ENCODE measurements at places on chromosomes 4 and X.

- peak; percentile 75 for DNase-seq
Observed at GRCh38 chrX:154396973-154397887, 947 bp upstream of the RPL10 start.

DNA sequence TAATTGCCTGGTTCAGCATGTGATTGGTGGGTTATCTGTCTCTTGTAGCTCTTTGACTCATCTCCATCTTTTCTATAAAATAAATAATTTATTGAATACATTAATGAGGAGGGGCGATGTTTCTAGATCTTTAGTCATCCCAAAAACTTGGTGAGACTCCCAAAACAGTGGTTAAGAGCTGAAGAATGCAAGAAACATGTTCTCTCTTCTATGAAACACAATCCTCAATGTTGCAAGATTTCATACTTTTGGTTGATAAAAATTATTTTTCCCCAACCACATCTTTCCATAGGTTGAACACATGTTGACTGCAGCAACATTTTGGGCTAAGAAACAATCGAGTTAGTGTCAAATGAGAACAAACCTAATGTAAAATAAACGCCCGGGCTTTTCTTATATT, 1.2 kb upstream of the TMEM47 start:
- no peak for DNase-seq

GRCh38 chrX:13194291-13195103, 125.4 kb downstream of the ATXN3L start:
- no peak for DNase-seq

DNA sequence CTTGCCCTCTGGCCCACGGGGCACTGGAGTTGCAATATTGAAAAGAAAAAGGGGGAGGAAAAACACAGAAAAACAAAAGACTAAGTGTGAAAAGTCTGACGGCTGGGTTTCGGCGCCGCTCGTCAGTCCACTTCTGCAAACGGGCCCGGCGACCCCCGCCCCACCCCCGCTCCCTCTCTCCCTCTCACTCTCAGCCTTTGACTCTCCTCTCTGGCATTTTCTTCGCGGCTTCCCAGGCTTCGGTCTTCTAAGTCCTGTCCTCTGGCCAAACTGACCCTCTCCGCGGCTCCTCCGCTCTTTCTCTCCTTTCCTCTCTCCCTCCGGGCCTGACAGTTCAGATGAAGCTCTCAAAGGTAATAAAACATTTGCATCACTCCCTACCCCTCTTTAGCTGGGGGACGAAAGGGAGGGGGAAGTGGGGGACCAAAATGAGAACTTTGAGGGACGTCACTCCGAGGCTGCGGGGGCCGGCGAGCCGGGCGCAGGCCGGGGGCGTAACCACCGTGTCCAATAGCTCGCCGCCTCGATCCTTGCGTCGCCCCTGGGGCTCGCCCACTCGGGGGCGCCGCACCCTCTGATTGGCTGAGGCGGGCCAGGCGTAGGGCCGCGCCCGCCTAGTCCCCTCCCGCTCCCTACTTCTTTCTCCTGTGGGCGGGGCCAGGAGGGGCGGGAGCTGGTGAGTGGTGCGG, at the start of gene NKX6-1:
Gene NKX6-1, minus strand, starts transcription at position 358 of the 689 bp plus-strand sequence. CDS start 1,064 bp downstream, outside the sequence.
- peak; percentile 30 for DNase-seq

- no peak for DNase-seq
Observed at GRCh38 chr4:109444182-109444844, 10.7 kb downstream of the SEC24B start.

DNA sequence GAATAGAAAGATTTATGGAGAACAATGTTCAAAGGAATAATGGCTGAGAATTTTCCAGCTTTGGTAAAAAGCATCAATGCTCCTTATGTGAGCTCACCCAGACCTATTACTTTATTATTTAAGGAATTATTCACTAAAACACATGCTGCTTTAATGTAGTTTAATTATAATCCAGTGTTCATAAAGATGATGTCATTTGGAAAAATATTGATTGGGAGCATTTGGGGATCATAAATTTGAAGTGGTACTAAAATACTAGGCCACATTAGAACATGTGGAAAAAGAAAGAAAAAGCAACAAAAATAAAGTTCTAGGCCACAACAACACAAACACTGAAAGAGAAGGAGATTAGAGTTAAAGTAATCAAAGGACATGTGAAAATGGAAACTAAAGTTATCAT, 20.0 kb downstream of the SLC38A5 start:
- no peak for DNase-seq

DNA sequence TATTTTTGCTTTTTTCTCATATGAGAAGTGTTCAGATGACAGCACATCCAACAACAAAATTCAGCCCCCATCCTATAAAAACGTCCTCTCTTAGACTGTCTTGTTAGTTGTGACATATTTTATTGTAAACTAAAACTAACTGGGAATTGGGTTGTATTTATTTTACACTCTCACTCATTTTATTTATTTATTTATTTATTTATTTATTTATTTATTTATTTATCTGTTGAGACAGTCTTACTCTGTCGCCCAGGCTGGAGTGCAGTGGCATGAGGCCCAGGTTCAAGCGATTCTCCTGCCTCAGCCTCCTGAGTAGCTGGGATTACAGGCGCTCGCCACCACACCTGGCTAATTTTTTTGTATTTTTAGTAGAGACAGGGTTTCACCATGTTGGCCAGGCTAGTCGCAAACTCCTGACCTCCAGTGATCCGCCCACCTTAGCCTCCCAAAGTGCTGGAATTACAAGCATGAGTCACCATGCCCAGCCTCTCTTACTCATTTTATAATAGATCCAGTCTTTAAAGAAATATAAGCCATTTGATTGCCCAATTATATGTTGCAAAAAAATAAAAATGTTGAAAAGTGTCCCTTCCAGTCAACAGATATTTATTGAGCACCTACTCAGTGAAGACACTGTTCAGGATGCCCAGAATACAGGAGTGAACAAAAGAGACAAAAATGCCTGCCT, 44.6 kb downstream of the PALLD start:
- no peak for DNase-seq

GRCh38 chr4:136992032-136992431, 540.3 kb downstream of the PCDH18 start:
- no peak for DNase-seq

DNA sequence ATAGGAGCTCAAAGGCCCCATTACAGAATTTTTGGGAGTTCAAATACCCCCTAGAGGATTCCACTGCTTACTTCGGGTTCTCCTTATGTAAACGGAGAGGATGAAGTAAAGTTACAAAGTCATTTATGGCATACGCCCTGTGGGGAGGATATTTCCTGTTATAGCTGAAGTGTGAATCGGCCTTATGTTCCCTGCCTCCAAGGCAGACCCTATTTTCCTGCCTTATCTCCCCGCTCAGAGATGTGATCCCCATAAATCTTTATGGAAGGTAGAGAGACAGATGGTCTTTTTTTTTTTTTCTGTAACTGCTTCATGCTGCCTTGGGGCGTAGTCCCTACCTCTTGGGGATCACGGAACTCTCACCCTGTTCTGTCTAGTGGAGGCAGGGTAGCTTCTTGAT, 56.0 kb upstream of the DHX15 start:
- no peak for DNase-seq

DNA sequence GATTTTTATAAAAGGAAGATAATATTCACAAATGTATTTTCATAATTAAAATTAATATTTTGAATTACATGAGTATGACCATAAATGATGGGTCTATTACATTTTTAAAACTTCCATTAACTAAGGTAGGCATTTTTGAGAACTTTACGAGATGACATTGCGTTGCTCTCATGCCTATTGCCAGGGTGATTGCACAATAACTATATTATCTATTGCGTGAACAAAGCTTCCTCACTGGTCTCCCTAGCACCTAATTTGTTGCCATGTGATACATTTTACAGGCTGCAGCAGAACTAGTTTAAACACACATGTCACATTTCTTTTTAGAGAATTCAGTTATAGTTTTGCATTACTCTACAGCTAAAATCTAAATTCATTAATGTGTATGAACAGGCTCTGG, 289.7 kb upstream of the GRID2 start:
- DNase-seq, result no peak

GRCh38 chrX:13059637-13060499, 15.4 kb upstream of the FAM9C start:
- DNase-seq, result no peak

DNA sequence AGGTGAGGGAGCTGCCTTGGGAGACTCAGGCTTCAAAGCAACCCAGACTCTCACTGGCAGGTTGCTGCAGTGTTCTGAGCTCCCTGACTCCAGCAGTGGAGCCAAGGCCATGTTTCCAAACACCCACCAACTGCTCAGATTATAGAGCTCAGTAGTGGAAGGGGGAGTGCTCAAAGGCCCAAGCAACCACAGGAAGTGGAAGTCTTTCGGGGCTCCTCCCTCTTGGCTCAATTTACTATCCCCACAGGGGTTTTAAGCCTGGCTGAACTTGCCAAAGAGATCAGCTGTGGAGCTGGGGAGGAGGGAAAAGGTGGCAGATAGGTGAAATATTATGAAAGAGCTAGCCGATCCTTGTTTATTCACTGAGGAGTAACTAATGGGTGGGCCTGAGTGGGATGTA, 82.5 kb downstream of the HPRT1 start:
- no peak for DNase-seq

GRCh38 chr4:128380306-128380705, 92.7 kb upstream of the PGRMC2 start:
- DNase-seq, result no peak

GRCh38 chr4:1490654-1491327, 84.5 kb upstream of the NKX1-1 start:
- no peak for DNase-seq

DNA sequence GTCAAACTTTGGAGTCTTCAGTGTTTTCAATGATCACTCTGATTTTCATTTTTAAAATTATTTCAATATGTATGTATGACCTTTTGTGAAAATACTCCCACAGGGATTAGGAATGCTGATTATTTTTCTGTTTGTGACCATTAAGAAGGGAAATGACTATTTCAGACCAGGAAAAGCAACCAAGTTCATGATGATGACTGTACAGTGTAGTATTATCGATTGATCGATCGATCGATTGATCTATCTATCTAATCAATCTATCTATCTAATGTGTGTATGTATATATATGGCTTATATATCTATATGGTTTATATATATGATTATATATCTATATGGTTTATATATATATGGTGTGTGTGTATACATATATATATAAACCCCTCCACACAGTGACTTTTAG, 131.5 kb upstream of the VEGFC start:
- DNase-seq, result no peak

DNA sequence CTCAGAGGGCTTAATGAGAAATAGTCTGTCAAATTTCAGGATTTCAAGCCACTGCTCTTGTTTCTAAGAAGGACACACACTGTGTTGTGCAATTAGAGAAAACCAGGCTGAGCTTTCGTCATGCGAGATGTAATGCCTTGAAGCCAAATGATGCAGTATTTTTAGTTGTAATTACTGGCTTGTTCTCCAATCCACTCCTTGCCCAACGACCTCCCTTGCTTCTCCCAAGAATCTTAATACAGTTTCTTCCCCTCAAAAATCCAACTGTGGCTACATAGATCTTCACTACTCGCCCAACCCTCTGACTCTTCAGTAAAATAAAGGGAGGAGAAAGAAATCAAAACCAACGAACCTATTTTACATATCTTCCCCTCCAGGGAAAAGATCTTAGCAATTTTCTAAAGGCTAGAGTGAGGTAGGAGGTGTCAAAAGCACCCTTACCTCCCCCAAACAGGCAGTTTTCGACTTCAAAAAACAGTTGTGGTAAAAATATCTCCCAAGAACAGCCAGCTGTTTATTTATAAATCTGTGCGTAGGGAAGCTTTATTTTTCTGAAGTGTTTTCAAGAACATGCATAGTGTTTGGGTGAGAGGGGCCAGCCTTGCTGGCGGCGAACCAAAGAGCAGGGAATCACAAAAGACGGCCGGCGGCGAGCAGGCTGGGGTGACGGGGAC, 68.7 kb downstream of the MGST2 start:
- no peak for DNase-seq

- DNase-seq, result no peak
Observed at GRCh38 chr4:86959588-86960500, 25.0 kb downstream of the AFF1 start.

GRCh38 chr4:103915224-103915869, 195.6 kb upstream of the TACR3 start:
- DNase-seq, result no peak

DNA sequence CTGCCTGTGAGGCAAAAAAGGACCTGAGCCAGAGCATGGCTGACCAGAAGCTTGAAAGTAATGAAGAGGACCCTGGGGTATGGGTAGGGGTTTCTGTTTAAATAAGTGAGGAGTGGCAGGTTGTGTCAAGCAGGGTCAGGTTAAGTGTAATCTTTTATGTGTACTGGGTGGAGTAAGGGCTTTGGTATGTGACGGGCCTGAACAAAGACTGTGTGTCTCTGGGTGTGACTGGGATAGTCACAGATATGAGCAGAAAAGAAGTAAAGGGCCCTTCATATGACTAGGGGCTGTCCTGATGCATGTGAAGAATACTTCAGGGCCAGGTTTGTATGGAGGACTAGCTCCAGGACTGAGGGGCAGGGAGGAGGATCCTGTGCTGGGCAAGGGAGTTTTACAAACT, 82.4 kb downstream of the ITIH6 start:
- no peak for DNase-seq

DNA sequence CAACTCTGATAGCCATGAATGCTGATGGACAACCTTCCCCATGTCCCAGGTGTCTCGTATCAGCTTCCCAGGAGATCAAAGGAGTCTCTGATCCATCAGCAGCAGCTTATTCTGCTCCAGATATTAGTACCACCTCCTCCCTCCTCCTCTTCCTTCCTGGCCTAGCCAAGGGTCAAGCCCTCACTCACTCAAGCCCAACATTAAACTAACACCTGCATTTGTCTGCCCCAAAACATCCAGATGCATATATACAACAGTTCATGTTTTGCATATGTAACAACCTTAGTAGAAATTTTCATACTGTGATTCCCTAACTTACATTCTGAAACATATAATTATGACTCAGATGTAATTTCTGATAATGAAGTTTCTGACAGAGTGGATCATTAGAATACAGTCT, 29.9 kb downstream of the BCLAF3 start:
- DNase-seq, result no peak

GRCh38 chr4:184293552-184293951, 75.9 kb upstream of the ENPP6 start:
- DNase-seq, result no peak

DNA sequence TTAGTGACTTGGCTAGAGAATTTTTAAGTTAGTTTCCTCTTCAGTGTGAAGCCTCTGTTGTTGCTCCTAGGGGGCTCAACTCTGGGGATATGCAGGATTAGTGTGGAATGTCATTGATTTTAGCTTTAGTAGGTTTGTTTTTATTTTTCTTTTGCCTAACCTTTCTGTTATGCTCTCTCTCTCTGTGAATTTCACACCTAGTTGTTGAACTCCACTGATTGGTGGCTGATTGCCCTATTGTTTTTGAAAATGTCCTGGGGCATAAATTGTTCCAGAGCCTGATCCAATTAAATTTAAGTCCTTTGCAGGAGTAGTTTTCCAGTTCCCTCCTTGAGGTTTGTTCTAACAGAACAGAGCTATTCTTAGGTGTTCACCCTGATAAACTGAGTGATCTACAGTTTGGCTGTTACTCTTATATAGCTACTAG, 393.3 kb upstream of the CTSO start:
- no peak for DNase-seq
